Gastroesophageal sphincter (tissue), 4 donors: ENCODE measurements at places on chromosomes 6 and 20.

DNA sequence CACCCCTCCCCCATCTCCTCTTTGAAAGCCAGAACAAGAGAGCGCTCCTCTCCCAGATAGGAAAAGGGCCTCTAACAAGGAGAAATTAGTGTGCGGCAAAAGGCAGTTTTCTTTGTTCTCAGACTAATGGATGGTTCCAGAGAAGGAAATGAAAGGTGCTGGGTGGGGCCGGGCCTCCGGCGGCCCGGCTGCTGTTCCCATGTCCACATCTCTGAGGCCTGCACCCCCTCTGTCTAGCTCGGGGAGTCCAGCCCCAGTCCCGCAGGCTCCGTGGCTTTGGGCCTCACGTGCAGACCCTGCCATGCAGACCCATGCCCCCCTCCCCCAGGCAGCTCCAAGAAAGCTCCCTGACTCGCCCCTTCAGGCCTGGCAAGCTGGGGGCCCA is 35.8 kb upstream of the MRGBP start:
- ATAC-seq, result no peak

- ATAC-seq, result no peak
Observed at GRCh38 chr20:9999645-10000044, 35.1 kb upstream of the ANKEF1 start.

DNA sequence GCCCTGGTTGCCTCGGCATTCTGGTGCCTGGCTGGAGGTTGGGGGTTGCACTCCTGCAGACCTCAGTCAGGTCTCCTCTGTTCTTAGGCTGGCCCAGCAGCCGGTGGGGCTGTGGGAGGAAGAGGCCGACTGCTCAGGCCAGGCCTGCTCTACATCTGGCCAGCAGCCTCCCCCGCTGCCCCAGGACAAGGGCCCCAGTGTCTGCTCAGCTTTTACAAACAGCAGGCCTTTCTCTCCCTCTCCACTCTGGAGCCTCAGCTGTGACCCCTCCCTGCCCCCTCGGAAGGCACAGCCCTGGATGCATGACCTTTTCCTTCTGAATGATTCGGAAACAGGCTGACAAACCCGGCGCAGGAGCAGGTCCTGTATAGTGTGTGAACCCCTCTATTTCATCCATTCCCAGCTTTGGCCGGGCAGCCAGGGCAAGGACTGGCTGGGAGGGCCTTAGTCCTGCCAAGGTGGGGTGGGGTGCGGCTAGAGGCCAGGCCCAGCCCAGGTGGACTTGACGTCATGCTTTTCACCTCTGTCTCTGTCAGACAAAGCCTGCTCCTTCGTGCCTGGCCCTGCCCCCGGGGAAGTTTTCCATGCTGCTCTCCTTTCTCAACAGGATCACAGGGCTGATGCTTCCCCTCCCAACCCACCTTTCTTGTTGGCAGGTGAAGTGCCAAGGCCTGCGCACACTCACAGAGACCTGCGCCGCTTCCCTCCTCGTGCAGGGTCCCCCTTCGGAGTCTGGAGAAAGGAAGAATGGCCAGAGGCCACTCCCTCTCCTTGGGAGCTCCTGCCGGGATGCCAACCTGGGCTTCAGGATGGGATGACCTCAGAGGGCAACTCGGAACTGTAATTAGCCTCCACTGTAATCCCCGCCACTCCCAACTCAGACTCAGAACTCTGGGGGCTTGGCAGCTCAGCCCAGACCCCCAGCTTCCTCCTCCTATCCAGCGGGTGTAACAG is 10.1 kb upstream of the ITPR3 start:
- no peak for ATAC-seq

- ATAC-seq, result no peak
Observed at GRCh38 chr20:18795366-18795765, 18.2 kb upstream of the SCP2D1 start.

- no peak for ATAC-seq
Observed at GRCh38 chr20:7629880-7630279, 310.4 kb downstream of the HAO1 start.

- ATAC-seq, result peak; percentile 84
Observed at GRCh38 chr6:148440877-148441453, 98.3 kb downstream of the SASH1 start.

DNA sequence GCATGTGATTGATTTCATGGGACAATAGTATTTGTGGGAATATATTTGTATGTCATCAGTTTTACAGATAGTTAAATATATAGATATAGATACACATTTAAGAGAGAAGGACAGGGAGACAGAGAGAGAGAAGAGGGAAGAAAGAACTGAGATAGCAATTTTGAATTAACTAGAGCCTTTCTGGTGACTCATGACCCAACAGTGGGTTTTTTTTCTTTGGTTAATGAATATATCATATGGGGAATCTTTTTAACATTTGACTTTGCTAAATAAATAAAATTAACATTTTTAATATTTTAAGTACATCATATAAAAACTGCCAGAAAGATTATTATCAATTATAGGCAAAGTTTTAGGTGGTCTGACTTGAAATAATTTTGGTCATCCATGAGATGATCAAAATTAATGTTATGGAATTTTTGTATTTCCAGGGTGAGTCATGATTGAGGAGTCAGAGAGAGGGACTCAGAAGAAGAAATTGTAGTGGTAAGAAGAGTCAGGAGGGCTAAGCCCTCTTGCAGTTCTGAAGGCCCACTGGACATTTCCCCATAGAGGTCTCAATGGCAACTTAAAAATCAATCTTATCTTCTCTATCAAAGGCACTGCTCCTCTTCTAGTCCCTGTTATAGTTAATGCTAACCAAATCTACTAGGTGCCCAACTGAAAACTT is 508.1 kb upstream of the MAP3K7 start:
- no peak for ATAC-seq

- peak; percentile 59 for ATAC-seq
Observed at GRCh38 chr6:24855395-24856245, 56.9 kb upstream of the ARMH2 start.

DNA sequence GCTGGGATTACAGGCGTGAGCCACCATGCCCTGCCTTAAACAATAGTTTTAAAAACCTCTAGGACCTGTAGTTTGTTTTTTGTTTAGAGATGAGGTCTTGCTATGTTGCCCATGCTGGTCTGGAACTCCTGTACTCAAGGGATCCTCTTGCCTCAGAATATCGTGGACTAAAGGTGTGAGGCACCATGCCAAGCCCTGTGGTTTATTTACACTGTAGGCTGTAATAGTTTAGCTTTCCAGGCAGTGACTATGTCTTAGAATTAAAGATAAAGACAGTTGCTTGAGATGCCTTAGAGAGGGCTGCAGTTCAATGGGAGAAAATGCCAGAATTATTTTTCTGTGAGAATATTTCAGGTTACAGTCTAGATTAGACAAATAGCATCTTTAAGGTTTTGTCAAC is 72.9 kb downstream of the SGK1 start:
- no peak for ATAC-seq

DNA sequence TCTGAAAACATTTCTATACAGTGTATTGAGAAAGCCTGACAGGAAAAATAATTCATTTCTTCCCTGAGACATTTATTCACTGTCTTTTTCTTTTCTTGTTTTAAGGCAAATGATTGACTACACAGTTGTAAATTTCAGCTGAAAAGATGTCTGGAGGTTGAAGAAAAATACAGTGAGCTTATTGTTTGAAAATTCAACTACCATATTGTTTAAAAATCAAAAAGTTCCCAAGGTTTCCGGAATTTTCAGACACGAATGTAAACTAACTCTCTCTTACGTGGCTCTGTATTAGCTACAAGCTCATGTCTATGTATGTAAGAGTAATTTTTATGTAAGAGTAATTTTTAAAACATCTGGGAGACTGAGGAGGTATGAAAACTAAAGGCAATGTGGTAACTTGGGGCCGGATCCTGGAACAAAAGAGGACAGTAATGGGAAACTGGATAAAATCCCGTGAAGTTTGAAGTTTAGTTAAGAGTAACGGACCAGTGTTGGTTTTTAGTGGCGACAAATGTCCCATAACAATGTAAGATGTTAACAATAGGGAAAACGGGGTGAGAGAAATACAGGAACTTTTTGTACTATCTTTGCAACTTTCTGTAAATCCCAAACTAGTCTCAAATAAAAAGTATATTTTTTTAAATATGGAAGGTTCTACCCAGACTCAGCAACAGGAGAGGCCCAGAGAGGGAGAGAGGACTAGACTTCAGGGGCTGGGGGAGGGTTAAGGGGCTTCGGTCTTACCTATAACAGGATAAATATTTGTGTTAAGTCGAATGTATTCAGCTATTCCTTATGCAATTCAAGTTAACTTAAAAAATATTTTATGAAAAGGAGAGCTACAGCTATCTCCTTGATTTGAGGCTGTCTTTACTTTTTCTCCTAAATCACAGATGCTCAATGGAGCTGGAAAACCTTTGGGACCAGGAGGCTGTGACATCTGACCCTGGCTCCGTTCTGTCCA is 1.3 kb downstream of the PTGIS start:
- ATAC-seq, result no peak

- ATAC-seq, result no peak
Observed at GRCh38 chr6:111477481-111477938, 5.5 kb downstream of the REV3L start.

- ATAC-seq, result no peak
Observed at GRCh38 chr6:145155411-145155810, 579.9 kb downstream of the EPM2A start.

DNA sequence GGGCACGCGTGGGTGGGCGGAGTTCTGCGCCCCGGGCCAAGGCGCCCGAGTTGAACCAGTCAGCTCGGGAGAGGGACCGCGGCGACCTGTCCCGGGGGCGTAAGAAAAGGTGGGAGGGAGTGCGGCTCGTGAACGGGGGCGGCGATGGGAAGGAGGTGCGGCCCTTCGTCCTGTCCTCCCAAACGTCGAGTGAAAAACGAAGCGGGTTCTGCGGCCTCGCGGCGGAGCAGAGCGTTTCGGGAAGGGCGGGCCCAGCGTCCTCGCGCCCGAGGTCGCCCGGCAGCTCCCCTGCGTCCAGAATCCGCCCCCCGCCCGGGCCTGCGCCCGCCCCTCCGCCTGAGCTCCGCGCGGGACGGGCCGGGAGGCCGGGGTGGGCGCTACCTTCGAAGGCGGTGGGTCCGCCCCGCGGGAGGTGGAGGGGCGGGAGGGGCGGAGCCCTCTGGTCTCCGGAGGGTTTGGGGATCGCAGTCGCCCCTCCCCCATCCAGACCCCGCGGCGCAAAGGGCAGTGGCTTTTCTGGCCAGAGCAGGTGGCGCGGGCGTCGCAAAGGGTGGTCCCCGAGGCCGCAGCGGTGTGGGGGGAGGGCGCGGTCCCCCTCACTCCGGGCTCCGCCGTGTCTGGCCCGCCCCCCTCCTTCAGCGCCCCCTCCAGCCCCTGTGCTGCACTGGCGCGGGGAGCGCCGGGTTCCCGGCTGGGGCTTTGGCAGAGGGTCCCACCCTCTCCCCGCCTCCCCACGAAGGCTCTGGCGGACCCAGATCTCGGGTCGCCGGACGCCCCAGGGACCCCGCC is 838 bp downstream of the STMN3 start:
- ATAC-seq, result peak; percentile 7

DNA sequence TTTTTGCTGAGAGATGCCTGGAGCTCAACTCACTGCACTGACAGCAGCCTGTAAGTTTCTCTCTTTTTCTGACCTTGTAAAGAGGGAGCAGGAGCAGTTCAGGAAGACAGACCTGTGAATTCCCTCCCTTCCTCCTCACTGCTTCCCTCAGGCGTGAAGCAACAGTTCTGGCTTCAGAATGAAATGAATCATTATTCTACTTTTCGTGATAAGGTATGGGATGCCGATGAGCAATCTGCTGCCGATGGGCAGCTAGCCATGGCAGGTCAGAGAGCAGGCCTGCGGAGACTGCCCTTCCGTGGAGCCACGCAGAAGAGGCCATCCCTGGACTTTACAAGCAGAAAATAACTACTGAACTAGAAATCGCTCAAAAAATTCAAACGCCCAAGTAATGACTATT is 426.5 kb upstream of the RNF217 start:
- no peak for ATAC-seq
